HCT116 (cell line): ENCODE measurements at places on chromosomes 2 and 18. TPM values are rescaled to one million over a fixed set of nuclear protein-coding genes. Genes with fewer than 3 reads are reported as not detected.

GRCh38 chr2:128493880-128494279, 175.2 kb upstream of the HS6ST1 start:
- no peak for DNase-seq
- H3K4me3 ChIP-seq = no peak overlapping the region
- 0 out of 2 replicates have a peak, but pooled peaks cover 3% of the 10 kb centered on the region for H3K27me3 ChIP-seq
- no peaks in the 10 kb centered on the region for H3K36me3 ChIP-seq
- H3K27ac ChIP-seq = no peak overlapping the region

Gene NEU2
- not detected for total RNA-seq

DNA sequence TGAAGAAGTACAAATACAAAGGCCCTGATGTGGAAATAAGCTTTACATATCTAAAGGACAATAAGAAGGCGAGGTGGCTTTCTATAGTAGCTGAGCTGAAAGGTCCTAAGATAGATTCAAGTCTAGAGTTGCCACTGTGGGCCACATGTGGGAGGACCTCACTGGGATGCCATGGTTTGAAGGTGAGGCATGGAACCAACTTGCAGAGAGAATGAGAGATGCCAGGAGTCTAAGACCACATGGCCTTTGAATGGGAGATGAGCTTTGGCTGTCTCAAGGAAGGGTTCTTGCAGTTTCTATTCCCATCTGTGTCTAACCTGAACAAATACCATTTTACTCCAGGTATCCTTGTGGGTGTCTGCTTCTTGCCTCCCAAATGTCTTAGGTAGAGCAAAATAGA, 53.6 kb downstream of the HNMT start:
- DNase-seq = no peak
- no peak overlapping the region for H3K4me3 ChIP-seq
- H3K4me1 ChIP-seq = no peaks in the 10 kb centered on the region
- H3K27ac ChIP-seq = no peak overlapping the region
- H3K27me3 ChIP-seq = no peaks in the 10 kb centered on the region

GRCh38 chr2:109197491-109198418, 68.8 kb downstream of the SH3RF3 start:
- no peaks in the 10 kb centered on the region for H3K36me3 ChIP-seq
- H3K4me3 ChIP-seq = no peak overlapping the region
- DNase-seq = no peak
- H3K4me1 ChIP-seq = no peaks in the 10 kb centered on the region
- no peak overlapping the region for H3K27ac ChIP-seq
- peaks cover 10% of the 10 kb centered on the region; the same call in 1 of the 2 replicates for H3K27me3 ChIP-seq

GRCh38 chr2:144607891-144608521, 88.1 kb upstream of the ZEB2 start:
- H3K4me1 ChIP-seq = no peaks in the 10 kb centered on the region
- H3K4me3 ChIP-seq = no peak overlapping the region

- H3K4me1 ChIP-seq = no peaks in the 10 kb centered on the region
- DNase-seq = no peak
- H3K27me3 ChIP-seq = no peaks in the 10 kb centered on the region
- H3K27ac ChIP-seq = no peak overlapping the region
- H3K36me3 ChIP-seq = no peaks in the 10 kb centered on the region
Measured at GRCh38 chr2:62118160-62118559, 77.8 kb upstream of the B3GNT2 start.

GRCh38 chr18:7038330-7038851, 79.2 kb downstream of the LAMA1 start:
- H3K36me3 ChIP-seq = no peaks in the 10 kb centered on the region
- H3K27me3 ChIP-seq = no peaks in the 10 kb centered on the region
- H3K27ac ChIP-seq = no peak overlapping the region
- DNase-seq = no peak
- H3K4me3 ChIP-seq = no peak overlapping the region

GRCh38 chr2:104897515-104898184, 43.7 kb downstream of the POU3F3 start:
- H3K4me3 ChIP-seq = no peak overlapping the region
- no peak for DNase-seq
- no peaks in the 10 kb centered on the region for H3K4me1 ChIP-seq
- no peaks in the 10 kb centered on the region for H3K36me3 ChIP-seq
- H3K27me3 ChIP-seq = peaks cover 19% of the 10 kb centered on the region; the same call in 1 of the 2 replicates

Gene EPC2
- total RNA-seq = 19.6 TPM

DNA sequence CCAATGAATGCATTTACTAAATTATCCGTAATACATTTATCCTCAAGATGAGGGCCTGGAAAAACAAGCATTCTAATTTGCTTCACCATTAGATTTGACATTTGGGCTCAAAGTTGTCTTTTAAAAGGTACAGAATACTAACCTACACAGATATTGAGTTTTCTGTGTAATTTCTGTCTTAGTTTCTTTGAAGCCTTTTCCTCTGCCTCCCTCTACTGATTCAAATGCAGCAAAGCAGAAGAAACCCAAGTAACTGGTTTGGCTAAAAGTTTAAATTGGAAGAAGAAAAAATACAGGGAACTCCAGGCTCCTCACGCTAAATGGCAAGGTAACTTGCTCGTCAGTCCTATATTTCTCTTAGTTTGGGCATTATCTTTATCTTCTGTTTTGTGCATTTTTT, 53.3 kb upstream of the SLC5A7 start:
- no peak overlapping the region for H3K27ac ChIP-seq
- DNase-seq = no peak
- no peak overlapping the region for H3K4me3 ChIP-seq
- no peaks in the 10 kb centered on the region for H3K27me3 ChIP-seq
- no peaks in the 10 kb centered on the region for H3K36me3 ChIP-seq

- peaks cover 8% of the 10 kb centered on the region; the same call in 1 of the 2 replicates for H3K27me3 ChIP-seq
- no peak overlapping the region for H3K4me3 ChIP-seq
- DNase-seq = no peak
- no peaks in the 10 kb centered on the region for H3K36me3 ChIP-seq
Measured at GRCh38 chr2:129133692-129134641, 815.3 kb upstream of the HS6ST1 start.

Gene GALNT13
- total RNA-seq = 0.44 TPM
